ENCODE measurements at places on chromosomes 1 and 21.

- DNase-seq, result no peak
Measured at GRCh38 chr1:177229781-177230180, 59.0 kb downstream of the BRINP2 start.

GRCh38 chr1:171426645-171427044, 58.7 kb upstream of the PRRC2C start:
- DNase-seq, result no peak

GRCh38 chr1:167871331-167871730, 42.6 kb downstream of the ADCY10 start:
- no peak for DNase-seq

GRCh38 chr1:239792157-239792556, 299.5 kb upstream of the FMN2 start:
- no peak for DNase-seq

GRCh38 chr1:32142446-32143301, 34.8 kb downstream of the KPNA6 start:
- DNase-seq, result no peak

- no peak for DNase-seq
Measured at GRCh38 chr1:200180821-200181220, 153.3 kb downstream of the NR5A2 start.

DNA sequence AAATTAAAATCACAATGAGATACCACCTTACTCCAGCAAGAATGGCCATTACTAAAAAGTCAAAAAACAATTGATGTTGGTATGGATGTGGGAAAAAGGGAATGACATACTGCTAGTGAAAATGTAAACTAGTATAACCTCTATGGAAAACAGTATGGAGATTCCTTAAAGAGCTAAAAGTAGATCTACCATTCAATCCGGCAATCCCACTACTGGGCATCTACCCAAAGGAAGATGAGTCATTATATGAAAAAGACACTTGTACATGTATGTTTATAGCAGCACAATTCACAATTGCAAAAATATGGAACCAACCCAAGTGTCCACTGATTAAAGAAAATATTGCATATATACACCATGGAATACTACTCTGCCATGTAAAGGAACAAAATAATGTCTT, 37.2 kb downstream of the SUSD4 start:
- DNase-seq, result no peak

GRCh38 chr1:50368179-50369007, 54.9 kb downstream of the DMRTA2 start:
- peak; percentile 4 for DNase-seq

- no peak for DNase-seq
Measured at GRCh38 chr1:188402986-188403385, 1574.2 kb downstream of the PLA2G4A start.

- DNase-seq, result no peak
Measured at GRCh38 chr1:216310776-216311175, 112.5 kb downstream of the USH2A start.

DNA sequence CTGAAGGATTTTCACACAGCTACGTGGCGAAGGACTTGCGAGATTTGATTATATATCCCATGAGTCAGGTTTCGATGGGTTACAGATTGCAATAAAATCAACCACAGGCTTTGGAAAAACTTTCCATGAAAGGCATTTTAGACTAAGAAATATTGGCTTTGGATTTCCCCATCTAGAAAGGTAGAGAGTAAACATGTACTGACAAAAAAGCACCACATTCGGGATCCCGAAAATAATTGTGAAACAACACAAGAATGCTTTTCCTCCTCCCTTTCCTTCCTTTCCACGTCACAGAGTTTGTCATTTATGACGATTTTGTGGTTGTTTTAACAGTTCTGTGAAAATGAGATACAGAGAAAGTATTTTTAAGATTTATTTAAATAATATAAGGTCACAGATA, 38.5 kb downstream of the TGFB2 start:
- DNase-seq, result no peak

GRCh38 chr1:65253800-65254319, 55.5 kb upstream of the DNAJC6 start:
- DNase-seq, result no peak

DNA sequence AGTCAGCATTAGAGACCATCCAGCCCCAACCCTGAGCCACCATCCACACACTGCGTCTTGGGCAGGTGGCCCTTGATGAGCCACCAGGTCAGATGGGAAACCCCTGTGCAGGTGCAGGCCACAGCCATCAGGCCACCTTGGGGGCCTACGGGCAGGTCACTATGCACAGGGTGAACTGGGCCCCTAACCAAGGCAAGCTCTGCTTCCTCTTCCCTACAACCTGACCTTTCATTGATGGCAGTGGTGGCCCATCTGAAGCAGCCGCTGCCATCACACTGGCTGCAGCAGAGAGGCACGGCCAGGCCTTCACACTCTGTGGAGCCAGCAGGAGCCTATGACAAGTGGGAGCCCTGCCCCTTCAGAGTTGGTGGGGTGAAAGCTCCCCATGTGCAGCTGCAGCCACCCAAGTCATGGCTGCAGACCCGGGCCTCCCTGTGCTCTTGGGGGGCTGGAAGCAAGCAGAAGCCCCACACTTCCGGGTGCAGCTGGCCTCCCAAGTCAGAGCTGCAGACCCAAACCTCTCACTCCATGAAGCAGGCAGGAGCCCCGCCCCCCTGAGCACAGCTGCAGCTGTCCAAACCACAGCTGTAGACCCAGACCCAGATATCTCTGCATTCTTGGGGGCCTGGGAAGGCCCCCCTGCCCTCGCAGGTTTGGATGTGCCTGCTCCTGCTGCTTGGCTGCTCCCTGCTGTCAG, 681.5 kb downstream of the MATN1 start:
- DNase-seq, result no peak

GRCh38 chr1:33341190-33341589, 20.3 kb upstream of the A3GALT2 start:
- no peak for DNase-seq

- DNase-seq, result no peak
Measured at GRCh38 chr1:231386466-231386865, 35.6 kb downstream of the EGLN1 start.

- DNase-seq, result no peak
Measured at GRCh38 chr1:1678581-1679380, 13.8 kb downstream of the SLC35E2B start.

GRCh38 chr1:4937876-4938534, 283.6 kb downstream of the AJAP1 start:
- DNase-seq, result no peak

DNA sequence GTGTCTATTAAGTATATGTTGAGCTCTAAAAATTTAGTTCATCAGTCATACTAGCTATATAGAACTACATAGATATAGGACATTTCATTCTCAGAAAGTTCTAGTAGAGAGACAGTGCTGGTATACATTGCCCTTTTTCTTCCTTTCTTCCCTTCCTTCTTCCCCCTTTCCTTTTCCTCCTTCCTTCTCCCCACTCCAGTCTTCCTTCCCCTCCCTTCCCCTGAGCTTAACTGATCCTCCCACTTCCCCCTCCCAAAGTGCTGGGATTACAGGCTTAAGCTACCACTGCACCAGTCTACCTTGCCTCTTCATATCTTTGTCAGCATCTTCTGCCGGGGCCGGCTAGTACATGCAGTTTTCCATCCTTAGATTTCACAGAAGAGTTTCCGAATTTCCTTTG, 12.1 kb downstream of the THRAP3 start:
- DNase-seq, result no peak

DNA sequence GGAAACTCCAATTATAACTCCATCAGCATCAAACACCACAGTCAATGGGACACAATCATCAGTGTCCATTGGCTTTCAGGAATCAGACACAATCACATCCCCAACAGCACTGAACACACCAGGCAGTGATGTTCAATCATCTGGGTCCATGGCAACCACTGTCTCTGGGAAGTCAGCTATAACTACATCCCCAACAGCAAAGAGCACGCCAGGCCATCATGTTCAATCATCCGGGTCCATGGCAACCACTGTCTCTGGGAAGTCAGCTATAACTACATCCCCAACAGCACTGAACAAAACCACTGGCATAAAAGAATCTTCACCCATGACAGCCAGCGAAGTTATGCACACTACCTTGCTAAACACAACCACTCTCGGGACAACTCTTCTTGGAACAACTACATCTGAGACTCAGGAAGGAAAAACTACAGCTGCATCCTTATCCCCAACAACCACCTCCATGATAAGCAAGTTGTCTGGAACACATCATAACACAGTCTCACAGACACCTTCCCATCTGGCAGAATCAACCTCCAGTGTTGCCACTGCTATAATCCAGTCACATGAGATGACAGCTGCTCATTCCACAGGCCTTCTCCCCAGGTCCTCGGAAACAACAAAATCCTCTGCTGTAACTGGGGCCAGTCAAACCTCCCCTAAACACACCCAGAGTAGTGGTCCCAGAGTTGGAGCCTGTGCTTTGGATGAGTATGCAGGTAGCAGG, 19.9 kb downstream of the CATSPER4 start:
- no peak for DNase-seq

DNA sequence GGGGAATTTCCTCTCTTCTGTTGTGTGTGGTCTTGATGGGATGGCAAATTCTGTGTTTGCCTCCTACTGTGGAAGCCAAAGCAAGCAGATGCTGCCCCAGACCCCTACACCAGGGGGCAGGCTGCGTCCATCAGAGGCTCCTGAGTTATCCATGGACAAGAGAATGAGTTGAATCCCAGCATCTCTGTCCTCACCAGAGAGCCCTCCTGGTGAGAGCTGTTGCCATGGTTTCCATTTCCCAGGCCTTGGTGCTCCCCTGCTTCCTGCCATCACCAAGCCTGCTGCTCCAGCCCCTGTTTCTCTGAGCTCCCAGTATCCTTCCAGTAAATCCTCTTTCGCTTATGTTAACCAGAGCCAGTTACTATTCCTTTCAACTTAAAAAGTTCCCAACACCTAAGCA, 20.4 kb upstream of the GNG12 start:
- DNase-seq, result no peak

GRCh38 chr1:170445096-170445495, 86.9 kb upstream of the GORAB start:
- no peak for DNase-seq

GRCh38 chr1:200163911-200164310, 136.4 kb downstream of the NR5A2 start:
- DNase-seq, result no peak

- DNase-seq, result no peak
Measured at GRCh38 chr21:27269644-27270043, 302.8 kb upstream of the ADAMTS5 start.

DNA sequence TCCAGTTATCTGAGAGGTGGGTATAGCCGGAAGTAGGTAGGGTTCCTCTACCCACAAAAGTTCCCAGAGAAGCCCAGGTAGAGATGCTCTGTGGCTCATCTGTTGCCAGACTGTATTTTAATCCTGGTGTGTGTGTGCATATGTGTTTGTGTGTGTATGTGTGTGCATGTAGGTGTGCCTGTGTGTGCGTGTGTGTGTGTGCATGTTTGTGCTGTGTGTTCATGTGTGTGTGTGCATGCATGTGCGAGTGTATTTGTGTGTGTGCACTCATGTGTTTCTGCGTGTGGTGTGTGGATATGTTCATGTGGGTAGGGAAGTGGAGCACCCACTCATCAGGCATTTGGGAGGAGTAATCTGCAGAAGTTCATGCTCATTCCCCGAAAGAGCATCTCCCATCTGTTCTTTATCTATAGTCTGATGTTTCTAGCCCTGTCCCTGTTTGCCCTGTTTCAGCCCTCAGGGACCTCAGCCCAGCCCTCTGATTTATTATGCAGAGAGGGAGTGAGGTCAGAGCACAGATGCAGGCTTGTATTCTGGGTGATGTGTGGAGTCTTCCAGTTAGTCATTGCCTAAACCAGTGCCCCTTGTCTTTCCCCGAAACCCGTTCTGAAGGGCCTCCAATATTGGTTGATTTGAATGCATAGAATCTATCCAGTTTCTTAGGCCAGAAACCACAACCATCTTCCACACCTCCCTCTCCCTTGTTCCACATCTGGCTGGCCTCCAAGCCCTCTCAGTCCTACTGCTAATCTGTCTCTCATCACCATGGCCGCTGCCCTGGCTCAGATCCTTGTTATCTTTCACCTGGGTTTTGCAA, 69.1 kb downstream of the DISC1 start:
- DNase-seq, result no peak

DNA sequence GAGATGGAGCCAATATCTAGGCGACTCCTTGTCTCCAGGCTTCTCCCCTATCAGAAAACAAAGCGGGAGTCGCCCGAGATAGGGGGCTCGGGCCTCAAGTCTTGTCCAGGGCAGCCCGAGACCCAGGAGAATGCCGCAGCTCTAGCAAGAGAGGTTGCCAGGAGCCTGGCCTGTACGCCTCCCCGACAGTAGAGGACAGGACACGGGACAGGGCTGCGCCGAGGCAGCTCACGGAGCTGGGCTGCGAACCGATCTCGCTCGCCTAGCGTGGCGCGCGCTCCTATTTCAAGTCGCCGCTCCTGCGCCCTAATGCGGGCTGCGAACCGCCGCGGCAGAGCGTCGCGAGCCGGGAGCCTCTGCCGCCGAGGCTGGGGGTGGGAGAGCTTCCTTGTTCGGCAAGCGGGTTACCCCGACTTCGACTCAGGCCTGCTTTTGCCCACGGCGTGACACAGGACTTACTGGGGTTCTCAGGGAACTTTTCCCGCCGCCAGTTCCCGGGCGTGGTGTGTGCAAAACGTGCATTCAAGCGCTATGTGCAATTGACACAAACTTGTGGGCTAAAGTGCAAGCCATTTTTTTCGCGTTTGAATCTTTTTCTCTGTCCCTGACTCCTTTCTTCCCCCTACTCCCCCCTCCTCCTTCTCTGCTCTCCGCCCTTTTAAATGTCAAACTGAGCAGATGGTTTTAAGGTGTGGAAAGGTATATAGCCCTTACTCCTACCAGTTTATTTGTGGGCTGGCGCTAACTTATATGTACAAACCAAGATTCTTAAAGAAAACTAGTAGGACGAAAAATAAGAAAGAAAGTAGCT, 2.4 kb upstream of the PROX1 start:
- DNase-seq, result no peak

DNA sequence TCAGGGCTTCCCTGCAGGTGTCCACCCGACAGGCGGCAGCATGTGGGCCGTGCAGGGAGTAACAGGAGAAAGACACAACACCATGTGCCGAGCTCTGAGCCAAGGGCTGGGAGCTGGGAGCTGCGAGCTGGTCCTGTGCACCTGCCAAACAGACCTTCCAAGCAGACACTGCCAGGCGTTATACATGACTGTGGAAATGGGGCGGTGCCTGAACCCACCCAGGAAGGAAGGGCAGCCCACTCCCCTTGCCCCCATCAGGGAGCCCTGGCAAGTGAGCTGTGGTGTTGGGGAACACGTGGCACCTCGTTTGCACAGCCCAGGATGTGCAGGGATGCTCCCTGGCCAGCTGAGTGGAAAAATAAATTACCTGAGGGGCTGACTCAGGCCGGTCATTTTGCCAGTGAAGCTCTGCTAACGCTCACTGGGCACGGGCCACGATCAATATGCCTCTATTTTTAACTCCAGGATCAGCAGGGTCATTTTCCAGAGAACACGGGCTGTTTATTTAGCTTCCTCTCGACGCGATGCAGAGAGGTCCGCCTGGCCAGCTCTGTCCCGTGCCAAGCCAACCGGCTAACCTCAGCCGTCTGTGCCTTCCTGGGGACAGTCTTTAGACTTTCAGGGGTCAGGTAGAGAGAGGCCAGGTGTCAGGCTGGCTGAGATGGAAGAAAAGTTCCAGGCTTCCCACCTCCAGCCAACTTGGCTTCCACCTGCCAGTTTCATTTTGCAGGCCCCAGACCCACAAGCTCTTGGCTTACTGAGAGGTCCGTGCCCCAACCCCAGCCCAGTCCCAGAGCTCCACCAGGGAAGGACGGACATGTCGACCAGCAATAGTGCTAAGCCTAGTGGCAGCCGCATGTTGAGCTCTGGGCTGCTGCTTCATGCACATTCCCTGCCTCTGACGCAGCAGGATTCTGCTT, 196.7 kb upstream of the VAMP3 start:
- DNase-seq, result no peak

Measured in activated CD4-positive, alpha-beta T cell treated with anti-CD3 and anti-CD28 coated beads for 4 hours (primary cell).